T-helper 17 cell (primary cell): ENCODE measurements at places on chromosomes 11 and 22. TPM values are rescaled to one million over a fixed set of nuclear protein-coding genes. Genes with fewer than 3 reads are reported as not detected.

RAG2 gene
- not detected for total RNA-seq

SMTNL1 gene
- not detected for total RNA-seq

DAGLA gene
- total RNA-seq = 2.1 TPM

DKK3 gene
- total RNA-seq = 1.6 TPM

CASP4 gene
- total RNA-seq = 97.2 TPM

DRD2 gene
- total RNA-seq = not detected

ARRB1 gene
- 39.6 TPM for total RNA-seq
